Amniotic stem cell (primary cell): ENCODE measurements at places on chromosomes 13 and 19.

GRCh38 chr19:2016041-2016807 lies 710 bp upstream of the BTBD2 start:
- peak; percentile 51 for DNase-seq

DNA sequence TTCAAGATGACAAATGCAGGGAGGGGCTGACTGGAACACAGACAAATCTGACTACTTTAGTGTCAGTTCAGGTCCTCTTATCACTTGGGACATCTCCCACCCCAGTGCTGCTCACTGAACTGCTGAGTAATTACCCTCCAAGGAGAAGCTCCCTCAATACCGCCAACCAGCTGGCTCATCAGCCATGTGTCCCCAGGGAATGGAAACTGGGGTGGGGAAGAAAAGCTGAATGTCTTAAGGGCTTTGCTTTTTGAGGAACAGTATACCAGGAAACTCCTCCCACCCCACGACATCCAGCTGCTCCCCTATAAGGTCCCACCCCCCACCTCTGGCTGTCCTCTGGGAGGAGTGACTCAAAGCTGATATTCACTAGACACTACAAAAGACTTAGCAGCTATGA lies 2.0 kb downstream of the ZNF823 start:
- no peak for DNase-seq

- no peak for DNase-seq
Observed at GRCh38 chr19:4183967-4184717, 1.7 kb downstream of the ANKRD24 start.

- DNase-seq = no peak
Observed at GRCh38 chr19:32322541-32322940, 22.9 kb upstream of the ZNF507 start.

DNA sequence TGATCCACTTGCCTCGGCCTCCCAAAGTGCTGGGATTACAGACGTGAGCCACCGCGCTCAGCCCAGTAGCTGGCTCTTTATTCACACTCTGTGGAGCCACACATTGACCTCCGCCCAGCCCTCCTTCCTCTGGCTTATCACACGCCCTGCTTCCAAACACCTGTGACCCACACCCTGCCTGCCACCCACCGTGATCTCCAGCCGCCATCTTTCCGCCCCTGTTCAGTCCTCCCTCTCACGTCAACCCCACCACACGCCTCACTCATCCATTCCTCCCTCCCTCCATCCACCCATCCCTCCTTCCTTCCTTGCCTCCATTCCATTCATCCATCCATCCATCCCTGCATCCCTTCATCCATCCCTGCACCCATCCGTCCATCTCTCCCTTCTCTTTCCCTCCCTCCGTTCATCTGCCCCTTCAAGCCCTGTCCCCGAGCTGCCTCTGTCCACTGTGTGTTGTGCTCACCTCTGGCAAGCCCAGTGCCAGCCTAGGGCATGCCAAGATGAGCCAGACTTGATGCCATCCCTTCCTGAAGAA lies 17.6 kb downstream of the ZNF296 start:
- no peak for DNase-seq

GRCh38 chr13:59490651-59491050 lies 673.1 kb downstream of the DIAPH3 start:
- no peak for DNase-seq
